ENCODE measurements at places on chromosomes 6 and 20.

GRCh38 chr6:95848717-95849116 is 167.1 kb upstream of the FUT9 start:
- no peak for DNase-seq

DNA sequence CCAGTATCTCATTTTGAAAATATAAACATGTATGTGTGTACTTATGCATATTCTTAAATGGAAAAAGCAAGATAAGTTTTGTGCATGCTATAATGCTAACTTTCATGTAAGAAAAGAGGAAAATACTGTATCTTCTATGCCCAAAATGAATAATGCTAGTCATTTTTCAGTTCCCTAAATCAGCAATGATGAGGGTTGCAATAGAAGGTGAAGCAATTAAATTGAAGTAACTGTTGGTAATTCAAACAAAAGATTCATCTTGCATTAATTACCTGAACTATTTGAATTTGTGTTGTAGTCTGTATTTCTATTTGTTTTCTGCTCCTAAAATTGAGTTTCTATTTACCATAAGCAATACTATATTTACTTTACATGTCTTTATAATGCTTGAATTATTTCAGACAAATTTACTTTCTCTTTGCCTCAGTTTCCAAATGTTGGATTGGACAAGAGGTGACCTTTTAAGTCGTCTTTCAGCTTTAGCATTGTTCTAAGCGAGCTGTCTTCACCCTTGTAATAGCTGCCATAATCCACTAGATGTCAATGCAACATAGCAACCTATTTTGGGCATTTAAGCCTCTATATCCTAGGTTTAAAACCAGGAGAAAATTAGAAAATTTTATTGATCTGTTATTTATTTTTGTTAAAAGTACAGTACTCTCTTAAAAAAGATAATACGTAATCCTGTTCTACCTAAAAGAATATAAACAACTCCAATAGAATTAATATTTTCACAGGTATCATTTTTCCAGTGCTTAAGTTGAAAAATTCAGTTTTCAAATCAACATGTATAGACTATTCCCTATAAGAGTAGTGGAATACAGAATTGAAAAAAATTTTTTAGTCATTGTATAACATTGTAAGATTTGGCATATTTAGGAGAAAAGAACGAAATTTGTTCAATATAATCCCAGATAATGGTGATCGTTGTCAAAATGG is 52.3 kb upstream of the IFNGR1 start:
- no peak for DNase-seq

GRCh38 chr6:98530732-98531131 is 303.6 kb upstream of the POU3F2 start:
- DNase-seq, result no peak

GRCh38 chr20:50611128-50611810 is 80.1 kb downstream of the RIPOR3 start:
- DNase-seq, result no peak

DNA sequence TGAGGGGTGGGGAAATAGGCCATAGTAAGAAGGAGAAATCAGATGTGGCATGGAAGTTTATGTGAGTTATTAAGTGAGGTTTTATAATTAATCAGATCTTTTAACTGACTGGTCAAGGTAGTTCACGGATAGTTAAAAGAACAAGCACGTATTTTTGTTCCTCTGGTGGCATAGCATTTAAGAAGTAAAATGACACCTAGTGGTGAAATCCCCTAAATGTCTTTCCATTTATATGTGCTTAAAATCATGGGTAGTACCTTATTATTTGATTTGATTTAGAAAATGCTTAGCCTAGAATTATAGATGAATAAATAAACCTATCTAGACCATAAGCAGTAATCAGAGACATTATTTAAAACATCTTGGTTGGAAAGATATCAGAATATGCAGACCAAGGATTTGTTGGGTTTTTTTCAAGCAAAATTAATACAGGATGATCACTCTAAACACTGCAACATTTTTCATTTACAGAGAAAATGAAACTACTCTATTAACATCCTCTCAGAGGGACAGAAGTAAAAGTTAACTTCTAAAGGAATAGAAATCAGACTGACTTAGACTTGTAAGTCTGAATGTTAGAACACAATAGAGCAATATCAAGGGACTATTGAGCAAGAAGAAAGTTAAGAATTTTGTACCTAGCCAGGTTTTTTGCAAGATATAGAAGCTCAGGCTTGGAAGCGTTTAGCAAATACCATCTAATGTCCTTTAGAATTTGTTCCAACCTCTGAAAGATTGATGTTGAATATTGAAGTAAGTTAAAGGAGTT is 81.1 kb downstream of the STXBP5 start:
- peak; percentile 28 for DNase-seq

- peak; percentile 78 for DNase-seq
These were observed 16.1 kb downstream of the ZSCAN12 start for GRCh38 chr6:28383235-28384142.

DNA sequence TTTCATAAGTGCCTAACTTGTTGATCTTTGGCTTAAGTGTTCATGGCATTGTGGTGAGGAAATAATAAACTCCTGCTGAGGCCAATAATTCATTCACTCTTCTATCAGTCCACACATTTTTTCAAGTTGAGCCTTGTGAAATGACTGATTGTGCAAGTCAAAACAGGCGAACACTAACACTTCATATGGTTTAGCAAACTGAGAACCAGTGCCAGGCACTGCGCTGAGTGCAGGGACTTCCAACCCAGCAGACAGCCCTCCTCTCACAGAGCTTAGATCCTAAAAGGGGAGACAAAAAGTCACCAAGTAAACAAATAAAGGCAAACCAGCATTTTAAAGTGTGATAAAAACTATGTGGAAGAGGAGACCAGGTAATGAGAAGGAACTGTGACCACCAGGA is 435.0 kb downstream of the PTPRT start:
- DNase-seq, result no peak

DNA sequence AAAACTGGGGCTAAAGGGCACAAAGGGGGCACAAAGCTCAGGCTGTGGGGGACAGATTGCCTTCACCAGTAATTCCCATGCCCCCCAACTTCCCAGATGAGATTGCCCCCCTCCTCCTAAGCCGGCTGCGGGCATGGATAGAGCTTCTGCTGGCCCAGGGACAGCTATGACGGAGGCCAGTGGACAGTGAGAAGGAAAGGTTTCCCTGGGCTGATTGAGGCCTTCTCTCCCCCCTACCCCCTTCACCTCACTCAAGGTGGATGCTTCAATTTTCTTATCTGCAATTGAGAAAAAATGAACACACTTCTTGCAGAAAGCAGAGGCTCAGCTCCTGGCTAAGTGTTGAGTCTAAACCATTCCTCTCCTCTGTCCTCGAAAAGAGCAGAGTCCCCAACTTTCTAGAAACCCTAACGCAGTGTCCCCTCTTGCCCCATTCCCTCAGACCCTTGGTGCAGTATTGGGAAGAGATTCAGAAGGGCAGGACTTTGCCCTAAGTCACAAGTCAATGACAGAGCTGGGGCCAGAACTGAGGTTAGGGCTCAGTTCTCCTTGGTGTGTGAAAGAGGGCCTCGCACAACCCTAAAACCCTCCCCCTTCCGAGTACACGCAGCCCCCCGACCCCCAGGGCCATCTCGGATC is 808 bp downstream of the SDC4 start:
- DNase-seq, result no peak

DNA sequence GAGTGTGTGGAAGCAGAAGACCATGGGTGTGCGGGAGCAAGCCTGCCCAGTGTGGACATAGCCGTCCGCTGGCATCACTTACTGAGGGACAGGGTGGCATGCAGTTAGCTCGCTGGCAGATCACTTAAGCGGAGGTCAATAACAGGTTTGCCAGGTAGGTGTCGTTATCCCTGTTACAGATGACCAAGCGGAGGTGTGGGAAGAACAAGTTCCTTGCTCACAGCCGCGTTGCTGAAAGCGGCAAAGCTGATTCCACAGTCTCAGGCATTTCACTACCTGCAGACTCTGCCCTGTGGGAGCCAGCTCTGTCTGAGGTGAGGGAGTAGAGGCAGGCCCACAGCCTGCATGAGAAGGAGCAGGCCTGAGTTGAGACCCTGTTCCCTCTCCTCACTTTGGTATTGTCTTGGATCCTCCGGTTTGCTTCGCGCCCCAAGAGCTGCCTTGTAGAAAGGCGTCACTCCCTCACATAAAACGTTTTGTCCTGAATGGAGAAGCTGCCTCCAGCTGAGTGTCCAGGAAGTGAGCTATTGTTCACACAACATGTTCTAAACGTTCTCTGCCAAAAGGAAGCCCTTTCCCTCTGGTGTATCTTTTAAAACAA is 96.9 kb downstream of the TCP11 start:
- peak; percentile 80 for DNase-seq

- DNase-seq, result no peak
These were observed 105.5 kb downstream of the HUS1B start for GRCh38 chr6:551405-551804.

DNA sequence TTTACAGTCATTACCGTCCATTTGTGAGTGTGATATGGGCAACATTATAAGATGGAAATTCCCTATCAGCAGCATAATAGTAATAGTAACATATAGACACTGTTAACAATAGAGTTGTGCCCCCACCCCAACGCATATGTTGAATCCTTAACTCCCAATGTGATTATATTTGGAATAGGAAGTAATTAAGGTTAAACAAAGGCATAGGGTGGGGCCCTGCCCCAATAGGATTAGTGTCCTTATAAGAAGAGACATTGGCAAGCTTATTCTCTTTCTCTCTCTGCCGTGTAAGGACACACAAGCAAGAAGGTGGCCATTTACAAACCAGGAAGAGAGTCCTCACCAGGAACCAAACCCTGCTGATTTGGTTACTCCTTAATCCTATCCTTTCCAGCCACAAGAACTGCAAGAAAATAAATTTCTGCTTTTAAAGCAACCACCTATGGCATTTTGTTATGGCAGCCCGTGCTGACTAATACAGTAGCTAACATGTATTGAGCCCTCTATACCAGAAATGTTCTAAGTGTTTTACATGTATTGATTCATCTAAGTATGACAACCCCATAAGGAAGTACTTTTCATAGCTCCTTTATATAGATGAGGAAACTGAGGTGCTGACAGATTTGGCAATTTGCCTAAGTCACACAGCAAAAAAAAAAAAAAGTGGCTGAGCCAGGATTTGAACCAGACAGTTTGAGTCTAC is 114.2 kb downstream of the BCAS1 start:
- DNase-seq, result no peak

DNA sequence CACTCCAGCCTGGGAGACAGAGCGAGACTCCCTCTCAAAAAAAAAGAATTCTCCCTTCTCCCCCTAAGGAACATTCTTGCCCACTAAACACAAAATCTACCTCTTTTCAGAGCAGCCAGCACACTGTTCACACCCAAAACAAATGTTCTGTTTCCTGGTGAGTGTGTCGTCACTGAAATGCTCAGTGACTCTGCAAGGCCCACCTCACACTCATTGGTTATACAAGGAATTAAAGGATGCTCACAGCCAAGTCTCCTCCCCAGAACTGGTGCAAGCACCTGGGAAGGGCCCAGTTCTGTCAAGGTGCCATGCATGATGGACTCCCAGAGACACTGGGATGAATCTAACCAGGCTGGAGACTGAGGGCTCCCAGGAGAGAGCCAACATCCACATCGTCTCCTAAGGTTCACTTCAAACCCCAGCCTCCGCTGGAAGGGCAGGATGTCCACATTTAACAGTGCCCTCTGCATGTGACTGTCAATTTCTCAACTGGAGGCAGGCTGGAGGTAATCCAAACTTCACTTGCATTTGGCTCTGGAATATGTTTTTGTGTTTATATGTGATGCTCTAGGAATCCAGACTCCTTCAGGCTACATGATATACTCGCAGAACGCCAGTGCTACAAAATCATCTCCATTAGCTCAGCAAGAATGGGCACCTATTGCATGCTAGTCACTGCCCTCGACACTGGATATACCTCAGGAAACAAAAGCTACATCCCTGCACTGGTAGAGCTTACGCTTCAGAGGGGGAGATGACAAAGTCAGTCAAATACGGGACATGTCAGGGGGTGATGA is 7.1 kb downstream of the RRBP1 start:
- no peak for DNase-seq

GRCh38 chr6:23244300-23244699 is 674.9 kb downstream of the HDGFL1 start:
- no peak for DNase-seq

GRCh38 chr20:20365480-20366161 is 2.3 kb upstream of the INSM1 start:
- DNase-seq, result no peak

DNA sequence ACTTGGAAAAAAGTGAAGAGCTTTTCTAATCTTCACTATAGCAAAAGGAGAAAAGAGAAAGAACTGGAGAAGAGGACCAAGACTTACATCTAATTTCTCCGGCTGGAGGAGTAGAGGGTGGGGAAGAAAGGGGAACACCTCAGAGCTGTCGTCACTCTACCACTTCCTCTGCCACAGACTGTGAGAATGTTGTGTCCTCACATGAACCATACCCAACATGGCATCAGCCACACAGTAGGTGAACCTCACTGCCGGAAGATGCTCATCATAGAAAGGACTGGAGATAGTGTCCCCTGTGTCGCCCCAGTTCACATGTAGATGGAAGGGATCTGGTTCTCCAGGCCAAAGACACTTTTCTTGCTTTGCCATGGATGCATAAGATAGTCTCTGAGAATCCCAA is 604.4 kb upstream of the NOX3 start:
- DNase-seq, result no peak

DNA sequence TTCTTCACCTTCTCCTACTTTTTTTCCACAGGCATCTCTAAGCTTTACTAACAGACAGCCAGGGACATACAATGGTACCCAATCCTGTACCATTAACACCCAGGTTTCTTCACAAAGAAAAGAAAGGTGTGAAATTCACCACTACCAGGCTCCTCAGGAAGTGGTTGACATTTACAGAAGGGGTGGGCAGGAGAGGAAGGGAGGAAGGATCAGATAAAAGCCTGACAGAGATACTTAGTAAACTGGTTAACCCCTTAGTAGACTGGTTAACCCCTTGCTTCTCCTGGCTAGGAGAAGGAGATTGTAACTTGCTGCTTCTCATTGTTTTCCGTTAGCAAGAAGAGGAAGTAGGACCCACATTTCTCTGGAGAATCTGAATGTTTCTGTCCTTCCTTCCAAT is 7.2 kb downstream of the SAMD3 start:
- DNase-seq, result no peak

DNA sequence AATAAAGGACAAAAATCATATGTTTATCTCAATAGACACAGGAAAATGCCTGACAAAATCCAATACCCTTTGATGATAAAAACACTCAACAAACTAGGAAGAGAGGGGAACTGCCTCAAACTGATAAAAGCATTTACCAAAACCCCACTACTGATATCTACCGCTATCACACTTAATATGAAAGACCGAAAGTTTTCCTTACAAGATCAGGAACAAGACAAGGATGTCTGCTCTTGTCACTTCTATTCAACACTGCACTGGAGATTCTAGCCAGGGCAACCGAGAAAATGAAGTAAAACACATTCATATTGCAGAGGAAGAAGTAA is 25.1 kb downstream of the GZF1 start:
- no peak for DNase-seq

DNA sequence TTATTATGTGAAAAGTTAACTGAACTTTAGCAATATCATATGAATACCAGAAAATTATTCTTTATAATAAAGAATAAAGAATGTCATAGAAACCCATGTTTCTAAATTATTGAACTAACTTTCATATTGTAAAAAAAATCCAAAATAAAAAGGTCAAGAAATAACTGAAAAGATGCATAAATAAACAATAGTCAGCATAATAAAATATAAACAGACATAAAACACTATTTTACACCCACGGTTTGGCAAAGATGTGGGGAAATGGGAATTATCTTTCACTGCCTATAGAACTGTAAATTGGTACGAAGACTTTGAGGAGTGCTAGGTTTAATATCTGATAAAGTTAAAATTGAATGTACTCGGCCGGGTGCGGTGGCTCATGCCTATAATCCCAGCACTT is 34.7 kb upstream of the CTAGE9 start:
- no peak for DNase-seq

GRCh38 chr6:99013661-99014060 is 65.9 kb upstream of the FBXL4 start:
- no peak for DNase-seq
